ENCODE measurements at places on chromosomes 12 and 14.

DNA sequence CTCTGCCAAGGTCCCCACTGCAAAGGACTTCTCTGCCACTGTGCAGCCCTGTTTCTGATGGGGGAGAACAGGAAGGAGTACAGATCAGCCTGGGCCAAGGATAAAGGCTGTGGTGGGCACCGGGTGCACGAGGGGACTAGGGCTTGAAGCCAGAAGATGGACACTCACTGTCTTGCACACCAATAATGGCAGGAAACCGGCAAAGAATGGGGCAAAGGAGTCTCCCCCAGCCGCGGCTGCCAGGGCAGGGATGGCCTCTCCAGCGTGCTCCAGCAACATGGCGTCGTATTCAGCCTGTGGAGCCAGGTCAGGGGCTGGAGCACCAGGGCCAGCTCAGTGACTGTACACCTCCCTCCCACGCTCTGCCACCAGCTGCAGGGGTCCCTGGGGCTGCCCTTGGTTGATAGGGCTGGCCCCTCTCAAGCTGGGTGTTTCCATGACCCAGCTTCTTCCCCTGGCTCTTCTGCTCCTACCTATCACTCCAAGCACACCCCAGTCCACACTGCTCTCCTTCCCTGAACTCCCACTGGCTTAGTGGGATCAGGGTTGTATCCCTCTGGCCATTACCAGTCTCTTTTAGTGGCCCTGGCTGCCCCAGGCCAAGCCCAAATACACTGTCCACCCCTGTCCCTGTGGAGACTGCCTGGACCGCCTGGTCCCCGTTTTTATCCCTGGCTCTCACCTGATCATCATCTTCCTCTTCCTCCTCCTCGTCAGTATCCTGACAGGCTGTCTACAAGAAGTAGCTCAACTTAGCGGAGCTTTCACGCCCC lies 6.3 kb downstream of the IPO4 start:
- peak; percentile 17 for DNase-seq

DNA sequence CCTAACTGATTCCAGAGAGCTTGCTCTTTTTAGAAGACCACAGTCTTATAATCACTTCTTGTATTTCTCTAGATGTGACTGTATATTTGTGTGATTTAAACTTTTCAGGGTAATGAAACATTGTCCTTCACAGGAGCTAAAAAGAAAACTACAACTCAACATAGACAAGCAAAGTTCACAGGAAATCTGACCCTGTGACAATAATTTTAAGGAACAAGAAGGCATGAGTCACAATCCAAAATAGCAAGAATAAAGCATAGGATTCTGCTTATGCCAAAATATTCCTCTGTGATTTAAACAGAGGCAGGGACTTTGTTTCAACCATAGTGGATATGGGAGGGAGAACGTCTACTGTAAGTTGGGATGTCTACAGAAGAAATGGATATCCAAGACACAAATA lies 44.3 kb downstream of the GPR65 start:
- no peak for DNase-seq

GRCh38 chr12:89863493-89863938 lies 154.9 kb upstream of the ATP2B1 start:
- DNase-seq = no peak

DNA sequence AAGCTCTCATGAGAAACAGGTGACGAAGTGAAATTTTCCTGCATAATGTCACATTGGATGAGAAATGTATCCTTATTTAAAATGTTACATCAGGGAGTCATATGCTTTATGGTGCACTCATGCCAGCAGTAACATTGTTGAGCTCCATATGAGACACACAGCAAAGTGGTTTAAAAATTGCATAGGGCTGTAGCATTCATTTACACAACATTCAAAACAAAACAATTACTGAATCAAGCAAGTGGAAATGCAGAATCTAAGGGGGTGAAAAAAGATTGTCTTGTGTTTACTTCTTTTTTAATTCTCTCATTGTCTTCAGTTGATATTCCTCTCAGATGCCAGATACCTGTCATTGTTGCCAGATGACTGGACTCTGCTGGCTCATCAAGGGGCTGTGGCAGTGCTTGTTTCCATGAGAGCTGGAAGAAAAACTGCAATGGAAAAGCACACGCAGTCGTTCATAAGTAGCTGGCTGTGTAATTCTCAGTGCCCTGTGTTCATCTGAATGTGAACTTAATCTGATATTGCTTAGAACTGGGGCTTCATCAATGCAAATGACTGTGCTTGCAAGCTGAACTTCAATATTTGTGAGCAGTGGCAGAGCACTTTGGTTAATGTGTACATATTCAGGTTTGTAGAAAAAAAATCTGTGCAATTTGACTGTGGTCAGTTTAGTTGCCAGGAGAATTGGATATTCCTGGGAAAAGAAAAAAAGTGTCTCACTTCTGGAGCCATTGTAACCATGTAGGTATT lies 305.6 kb downstream of the RAD51B start:
- DNase-seq = peak; percentile 67

GRCh38 chr12:25433024-25433423 lies 120.1 kb downstream of the LMNTD1 start:
- no peak for DNase-seq

DNA sequence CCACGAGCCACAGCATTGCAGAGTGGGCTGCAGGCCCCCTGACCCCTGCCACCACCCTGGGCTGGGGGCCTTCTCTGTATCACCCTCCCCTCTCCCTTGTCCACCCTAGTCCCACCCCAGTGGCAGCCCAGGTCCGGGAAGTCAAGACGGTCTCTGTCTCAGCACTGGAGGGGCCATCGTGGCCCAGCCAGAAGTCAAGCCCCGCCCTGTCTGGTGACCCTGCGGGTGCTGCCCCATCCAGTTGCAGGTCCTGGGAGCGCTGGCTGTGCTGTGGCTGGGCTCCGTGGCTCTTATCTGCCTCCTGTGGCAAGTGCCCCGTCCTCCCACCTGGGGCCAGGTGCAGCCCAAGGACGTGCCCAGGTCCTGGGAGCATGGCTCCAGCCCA lies 2.7 kb downstream of the PLD4 start:
- no peak for DNase-seq

DNA sequence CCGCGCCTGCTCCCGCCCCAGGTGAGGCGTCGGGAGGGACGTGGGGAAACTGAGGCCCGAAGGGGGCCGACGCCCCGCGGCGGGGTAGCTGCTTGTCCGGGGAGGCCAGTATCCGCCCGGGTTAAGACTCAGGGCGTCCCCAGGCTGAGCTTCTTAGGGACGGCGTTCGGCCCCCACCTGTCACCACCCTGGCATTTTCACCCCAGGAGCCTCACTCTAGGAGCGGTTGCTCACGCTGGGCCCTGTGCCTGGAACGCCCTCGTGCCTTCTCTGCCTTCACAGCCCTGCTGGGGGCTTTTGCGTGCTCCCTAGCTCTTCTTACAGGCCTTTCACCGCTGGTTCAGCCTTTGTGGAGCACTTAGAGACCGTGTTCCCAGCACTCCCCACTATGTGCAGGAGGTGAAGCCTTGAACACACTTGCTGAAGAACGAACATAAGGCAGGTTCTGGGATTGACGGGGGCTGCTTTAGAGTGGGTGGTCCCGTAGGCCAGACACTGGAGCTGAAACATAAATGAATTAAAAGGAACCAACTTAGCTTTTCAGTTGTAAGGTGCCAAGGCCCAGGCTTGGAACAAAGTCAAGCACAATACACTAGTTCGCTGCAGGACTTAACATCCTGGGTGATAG lies 601 bp downstream of the ZNF839 start:
- DNase-seq = peak; percentile 68

DNA sequence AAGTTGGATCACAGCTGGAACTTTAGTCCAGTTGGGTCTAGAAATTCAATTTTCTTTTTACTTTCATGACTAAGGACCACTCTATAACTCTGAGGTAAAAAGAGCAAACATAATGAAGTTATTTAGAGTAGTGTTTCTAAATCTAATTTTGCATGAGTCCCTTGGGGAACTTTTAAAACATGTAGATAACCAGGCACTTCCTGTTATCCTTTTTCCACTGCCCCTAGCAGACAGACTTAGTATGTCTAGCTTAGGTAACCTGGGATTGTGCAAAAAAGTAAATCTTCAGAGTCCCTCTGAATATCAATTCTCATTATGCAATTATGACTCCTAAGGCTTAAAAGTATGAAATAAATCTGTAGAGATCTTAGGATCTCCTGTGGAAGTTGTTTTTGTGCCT lies 371.2 kb downstream of the DIO2 start:
- DNase-seq = no peak

DNA sequence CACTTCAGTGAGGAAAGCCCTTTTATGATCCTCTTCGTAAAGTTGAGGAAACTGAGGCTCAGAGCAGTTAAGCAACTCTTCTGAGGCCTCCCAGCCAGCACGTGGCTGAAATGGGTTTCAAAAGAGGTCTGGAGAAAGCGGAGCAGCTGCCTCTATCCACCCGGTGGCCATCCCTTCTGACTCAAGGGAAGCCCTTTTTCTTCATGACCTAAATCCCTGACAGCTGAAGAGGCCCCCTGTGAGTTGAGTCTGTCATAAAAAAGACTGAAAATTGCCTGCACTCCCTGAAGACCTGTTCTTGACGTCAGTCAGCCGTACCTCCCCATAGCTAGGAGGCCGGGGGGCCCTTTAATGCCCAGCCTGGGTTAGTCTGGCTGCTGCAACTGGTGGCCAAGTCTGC lies 10.7 kb downstream of the CMKLR1 start:
- DNase-seq = no peak

- peak; percentile 18 for DNase-seq
Observed at GRCh38 chr14:21923820-21924219, 250.2 kb upstream of the OR4E1 start.

DNA sequence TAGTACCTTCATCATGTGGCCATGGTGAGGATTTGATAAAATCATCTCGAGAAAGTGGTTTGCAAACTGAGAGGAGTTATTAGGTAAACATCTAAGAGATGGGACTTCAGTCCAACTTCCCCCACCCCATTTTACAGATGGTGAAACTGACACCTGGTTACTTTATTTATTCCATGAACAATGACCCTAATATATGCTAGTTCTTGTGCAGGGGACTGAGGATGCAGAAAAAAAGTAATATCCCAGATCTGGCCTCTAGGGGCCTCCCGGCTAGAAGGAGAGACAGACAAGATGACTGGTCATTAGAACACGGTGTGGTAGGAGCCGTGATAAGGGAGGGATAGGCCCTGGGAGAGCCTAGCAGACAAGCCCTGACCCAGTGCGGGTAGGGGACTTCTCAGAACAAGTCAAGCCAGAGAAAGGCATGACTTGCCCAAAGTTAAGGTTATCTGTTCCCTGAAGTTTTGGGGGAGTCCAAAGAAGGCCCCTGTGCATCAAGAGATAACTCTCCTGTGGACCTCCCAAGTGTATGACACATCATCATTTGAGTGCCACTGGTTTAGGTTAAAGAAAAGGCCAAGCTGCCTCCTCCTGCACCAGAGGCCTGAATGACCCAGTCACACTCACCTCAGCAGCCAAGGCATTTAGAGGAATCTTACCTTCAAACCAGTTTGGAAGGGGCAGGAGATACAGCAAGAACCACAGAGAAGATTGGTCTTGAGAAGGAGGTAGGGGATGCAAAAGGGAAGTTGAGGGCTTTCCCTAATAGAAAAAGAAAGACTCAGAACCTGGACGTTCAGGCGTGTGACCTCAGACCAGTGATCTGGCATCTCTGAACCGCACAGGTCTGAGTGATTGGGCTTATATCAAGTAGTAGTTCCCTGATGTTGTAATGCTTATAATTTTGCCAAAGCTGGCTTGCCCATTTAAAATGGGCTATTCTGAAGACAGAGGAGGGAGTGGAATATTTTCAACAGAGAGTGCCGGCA lies 1.6 kb downstream of the CMKLR1 start:
- DNase-seq = no peak

GRCh38 chr14:74855945-74856344 lies 20.0 kb downstream of the PROX2 start:
- DNase-seq = no peak

DNA sequence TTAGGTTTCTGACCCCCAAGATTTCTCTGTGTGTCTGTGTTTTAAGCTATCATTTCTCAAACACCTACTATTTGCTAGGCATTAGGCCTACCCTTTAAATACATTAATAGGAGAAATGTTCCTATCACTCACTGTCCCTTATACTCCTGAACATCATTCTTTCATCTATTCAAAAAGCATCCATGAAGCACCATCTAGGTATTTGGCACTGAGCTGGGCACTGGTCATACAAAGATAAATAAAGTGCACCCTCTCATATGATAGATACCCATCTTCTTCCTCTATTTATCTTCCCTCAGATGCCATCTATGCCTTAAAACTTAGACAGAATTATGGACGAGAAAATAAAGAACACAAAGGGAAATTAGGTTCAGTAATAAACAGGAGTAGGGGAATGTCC lies 20.4 kb downstream of the SIX1 start:
- DNase-seq = no peak

DNA sequence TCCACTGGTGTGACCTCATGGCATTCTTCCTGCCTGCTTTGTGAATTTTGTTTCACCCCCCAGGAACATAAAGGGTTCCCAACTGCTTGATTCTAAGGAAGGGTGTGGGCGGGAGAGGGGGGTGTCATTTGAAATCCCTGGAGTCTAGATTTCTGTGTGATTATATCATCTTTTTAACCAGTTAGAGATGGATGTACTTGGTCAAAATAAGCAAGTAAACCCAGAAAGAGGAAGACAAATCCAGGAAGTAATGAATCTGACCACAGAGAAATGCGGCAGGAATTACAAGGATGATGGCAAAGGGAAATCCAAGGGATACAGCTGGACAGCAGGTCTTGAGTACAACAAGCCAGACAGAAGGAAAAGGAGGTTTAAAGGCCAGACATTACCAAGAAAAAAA lies 38.9 kb downstream of the DMAC2L start:
- DNase-seq = no peak

DNA sequence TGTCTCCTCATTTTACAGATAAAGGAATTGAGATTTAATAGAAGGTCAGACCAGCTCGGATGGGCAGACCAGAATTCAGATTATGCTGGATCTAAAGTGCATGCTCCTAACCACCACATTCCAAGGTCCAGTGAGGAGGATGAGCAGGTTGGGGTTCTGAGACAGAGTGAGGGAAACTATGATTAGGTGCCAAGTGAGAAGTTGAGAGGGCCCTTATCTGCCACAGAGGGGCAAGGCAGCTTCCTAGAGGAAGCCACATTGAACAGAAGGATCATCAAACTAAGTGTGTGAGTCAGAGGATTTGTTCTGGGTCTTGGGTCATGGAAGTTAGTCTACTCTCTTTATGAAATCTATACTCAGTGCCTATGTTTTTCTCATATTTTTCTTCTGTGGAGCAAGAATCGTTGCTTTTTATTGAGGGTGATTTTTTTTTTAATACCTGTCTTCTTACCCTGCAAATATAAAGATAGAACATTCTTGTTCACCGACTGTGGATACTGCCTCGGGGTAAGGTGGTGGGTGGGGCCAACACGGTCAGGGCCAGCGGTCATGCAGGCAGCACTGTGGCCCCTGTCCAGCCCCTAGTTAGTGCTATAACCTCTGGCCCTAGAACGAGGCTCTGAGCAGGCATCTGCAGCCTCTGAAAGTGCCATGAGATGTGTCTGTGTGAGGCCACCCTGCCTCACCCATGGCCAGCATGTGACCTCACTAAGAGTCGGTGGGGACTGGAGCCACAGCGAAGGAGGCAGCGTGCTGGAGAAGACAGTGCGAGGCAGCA lies 55.6 kb upstream of the PTHLH start:
- DNase-seq = no peak

GRCh38 chr14:74350211-74350927 lies 2.1 kb downstream of the VRTN start:
- DNase-seq = no peak

Data from femur (tissue), 1 donor.